ENCODE measurements at places on chromosomes 6 and 20.

- DNase-seq: peak; percentile 56
Measured at GRCh38 chr6:7541175-7542064, at the start of gene DSP. TSS of gene DSP (plus strand) at chr6:7541671. CDS start at chr6:7541916, 245 bp downstream.

DNA sequence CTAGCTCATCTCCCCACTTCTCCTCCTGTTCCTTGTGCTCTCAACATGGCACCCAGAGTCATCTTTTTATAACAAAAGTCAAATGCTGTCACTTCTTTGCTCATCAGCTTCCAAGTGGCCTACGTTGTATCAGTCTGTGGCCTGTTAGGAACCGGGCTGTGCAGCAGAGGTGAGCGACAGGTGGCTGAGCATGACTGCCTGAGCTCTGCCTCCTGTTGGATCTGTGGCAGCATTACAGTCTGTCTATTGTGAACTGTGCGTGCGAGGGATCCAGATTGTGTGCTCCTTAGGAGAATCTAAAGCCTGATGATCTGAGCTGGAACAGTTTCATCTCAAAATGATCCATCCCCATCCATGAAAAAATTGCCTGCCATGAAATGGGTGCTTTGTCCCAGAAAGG lies 129.6 kb downstream of the FNDC1 start:
- DNase-seq: no peak

- DNase-seq: no peak
Measured at GRCh38 chr6:66264376-66264775, 557.4 kb upstream of the EYS start.

GRCh38 chr6:159680104-159680503 lies 12.9 kb downstream of the SOD2 start:
- no peak for DNase-seq

GRCh38 chr20:56249244-56249955 lies 868 bp downstream of the MC3R start:
- DNase-seq: no peak

- no peak for DNase-seq
Measured at GRCh38 chr6:148835920-148836441, 89.2 kb downstream of the UST start.

Measured in NCI-H1694 treated with DMSO at 0.1 percent for 48 hours (cell line).